ENCODE measurements at places on chromosomes 5 and 9.

DNA sequence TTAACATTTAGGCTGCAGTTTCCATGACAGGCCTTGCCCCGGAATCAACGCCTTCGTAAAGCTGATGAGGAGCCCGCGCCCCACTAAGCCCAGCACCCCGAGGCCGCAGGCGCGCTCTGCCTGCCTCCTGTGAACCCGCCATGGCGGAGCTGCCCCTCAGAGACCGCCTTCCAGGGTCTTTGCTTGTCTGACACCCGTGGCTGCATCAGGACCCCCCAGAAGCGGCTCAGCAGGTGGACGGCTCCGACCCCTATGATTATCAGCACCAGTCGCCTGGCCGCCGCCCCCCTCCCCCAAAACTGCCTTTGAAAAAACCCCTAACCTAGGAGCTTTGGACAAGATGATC lies 507 bp upstream of the DPH7 start:
- no peak for DNase-seq

DNA sequence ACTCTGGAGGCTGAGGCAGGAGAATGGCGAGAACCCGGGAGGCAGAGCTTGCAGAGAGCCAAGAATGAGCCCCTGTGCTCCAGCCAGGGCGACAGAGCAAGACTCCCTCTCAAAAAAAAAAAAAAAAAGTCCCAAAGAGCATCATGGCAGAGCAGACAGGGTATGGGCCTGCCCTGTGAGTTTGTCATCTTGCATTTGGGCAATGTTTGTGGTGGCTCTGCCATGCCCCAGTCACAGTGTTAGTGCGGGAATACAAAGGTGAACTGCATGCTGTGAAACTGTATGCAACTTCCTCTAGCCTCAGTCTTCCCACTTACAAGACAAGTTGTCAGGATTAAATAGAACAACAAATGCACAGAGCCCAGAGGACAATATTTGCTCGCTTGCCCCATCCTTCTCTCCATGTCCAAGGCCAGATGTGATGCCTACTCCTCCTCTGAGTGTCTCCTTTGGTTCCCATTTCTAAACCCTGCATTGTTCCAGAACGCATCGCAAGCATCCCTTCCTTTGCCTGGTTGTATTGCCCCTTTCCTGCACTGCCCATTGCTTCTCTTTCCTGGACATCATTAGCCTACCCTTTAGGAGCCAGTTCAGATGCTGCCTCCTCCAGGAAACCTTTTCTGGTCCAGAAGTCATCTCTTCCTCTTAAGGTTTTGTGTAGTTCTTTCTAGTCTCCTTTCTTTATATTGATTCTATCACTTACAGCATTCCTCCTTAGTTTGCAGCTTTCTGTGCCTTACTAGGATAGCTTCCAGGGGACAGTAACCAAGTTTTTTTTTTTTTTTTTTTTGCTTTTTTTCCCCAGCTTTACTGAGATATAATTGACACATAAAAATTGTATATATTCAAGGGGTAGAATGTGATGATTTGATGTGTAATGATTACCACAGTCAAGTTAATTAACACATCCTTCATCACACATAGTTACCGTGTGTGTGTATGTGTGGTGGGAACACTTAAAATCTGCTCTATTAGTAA lies 69.0 kb upstream of the TNFAIP8 start:
- no peak for DNase-seq

DNA sequence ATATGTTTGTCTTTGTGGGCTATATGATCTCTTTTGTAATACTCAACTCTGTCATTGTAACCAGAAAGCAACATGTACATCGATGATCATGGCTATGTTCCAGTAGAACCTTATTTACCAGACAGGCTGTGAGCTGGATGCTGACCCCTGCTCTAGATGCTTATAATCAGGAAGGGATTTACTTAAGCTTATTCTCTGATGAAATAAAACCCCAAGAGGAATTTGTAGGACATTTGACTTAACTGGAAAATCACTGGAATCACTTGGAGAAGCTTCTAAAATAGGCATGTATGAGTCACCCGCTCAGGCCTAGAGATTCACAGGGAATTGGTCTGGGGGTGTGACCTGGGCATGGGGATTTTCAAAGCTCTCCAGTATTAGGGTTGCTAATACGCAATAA lies 285.8 kb upstream of the ZNF608 start:
- DNase-seq, result no peak

- no peak for DNase-seq
Measured at GRCh38 chr5:68071736-68072135, 143.8 kb upstream of the PIK3R1 start.

- DNase-seq, result no peak
Measured at GRCh38 chr5:173549644-173550043, 66.8 kb downstream of the BOD1 start.

- no peak for DNase-seq
Measured at GRCh38 chr9:78958892-78959291, 612.9 kb upstream of the TLE4 start.

- DNase-seq, result no peak
Measured at GRCh38 chr5:12467799-12468198, 563.6 kb upstream of the CTNND2 start.

DNA sequence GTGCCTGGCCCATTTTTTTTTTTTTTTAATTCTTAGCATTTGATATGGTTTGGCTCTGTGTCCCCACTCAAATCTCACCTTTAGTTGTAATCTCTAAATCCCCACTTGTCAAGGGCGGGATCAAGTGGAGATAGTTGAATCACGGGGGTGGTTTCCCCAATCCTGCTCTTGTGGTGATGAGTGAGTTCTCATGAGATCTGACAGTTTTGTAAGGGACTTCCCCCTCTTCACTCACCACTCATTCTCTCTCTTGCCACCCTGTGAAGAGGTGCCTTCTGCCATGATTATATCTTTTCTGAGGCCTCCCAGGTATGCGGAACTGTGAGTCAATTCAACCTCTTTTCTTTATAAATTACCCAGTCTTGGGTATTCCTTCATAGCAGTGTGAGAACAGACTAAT lies 27.2 kb downstream of the NDUFAF2 start:
- DNase-seq, result no peak

DNA sequence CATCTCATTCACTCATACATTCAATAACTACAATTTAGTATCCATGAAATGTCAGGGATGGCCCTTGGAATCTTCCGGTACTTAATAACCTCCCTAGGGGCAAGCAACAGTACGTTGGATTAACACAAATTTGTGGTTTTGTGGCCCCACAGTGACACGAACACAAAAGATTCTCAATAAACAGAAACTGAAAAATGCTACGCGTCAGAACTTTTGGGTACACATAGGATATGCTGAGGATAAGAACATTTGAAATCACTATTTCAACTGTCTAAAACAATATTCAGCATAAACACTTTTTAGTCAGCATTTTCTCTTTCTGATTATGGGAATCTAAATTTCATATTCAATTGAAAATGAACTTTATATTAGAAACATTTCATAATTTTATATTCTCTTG lies 107.0 kb upstream of the GPR151 start:
- DNase-seq, result no peak

GRCh38 chr9:18698992-18699391 lies 225.0 kb downstream of the ADAMTSL1 start:
- DNase-seq, result no peak

- DNase-seq, result no peak
Measured at GRCh38 chr5:96483878-96484277, 50.8 kb upstream of the PCSK1 start.

DNA sequence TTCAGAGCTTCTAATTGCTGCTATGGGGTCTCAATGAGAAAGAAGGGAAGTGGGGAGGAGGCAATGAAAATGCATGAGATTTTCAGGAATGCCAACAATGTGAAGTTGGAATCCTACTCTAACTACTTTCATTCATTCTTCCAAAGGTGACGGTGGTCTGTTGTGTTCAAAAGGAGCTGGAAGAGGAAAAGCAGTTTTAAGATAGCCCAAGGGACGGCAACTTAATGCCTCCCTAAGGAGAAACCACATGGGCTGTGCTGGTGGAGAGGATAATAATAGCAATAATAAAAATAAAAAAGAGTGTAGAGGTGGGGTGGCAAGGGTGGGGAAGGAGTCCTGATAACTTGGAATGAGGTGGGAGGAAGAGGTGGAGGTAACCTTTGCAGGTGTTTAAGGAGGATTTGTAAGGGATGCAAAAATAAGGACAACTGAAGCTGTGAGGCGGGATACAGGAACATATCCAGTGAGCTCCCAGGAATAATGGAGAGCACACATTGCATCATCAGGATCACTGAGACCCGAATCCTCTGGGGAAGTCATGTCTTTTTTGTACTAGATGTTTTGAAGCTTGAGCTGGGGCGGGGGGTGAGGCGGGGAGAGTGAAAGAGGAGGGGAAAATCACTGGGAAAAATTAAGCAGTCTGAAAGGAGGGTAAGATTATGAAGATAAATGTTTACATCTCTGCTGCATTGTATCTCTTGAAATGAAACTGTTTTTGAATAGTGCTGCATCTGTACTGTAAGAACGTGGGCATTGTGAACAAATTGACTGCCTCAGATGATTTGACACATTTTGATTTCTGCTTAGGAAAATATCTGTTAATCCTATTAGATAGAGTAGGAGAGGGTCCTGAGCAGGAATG lies 120.1 kb upstream of the TMEM161B start:
- no peak for DNase-seq
